Urinary bladder (tissue), 4 donors: ENCODE measurements at places on chromosomes 5 and 9. TPM values are rescaled to one million over a fixed set of nuclear protein-coding genes. Genes with fewer than 3 reads are reported as not detected.

DNA sequence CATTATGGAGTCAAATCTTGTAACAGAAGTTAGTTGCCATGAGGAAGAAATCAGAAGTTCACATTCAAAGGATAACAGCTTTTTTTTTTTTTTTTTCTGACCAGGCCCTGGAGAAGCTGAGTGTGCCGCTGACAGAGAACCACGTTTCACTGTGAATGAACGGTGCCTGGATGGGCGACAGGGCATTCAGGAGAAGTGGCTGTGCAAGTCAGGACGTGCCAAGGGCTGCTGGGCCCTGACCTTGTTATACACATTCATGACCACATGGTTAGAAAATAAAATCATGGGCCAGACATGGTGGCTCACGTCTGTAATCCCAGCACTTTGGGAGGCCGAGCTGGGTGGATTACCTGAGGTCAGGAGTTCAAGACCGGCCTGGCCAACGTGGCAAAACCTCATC is 91.6 kb downstream of the ANKH start:
- no peak for DNase-seq

GRCh38 chr9:78399153-78399552 is 102.2 kb downstream of the PSAT1 start:
- no peak for DNase-seq

DNA sequence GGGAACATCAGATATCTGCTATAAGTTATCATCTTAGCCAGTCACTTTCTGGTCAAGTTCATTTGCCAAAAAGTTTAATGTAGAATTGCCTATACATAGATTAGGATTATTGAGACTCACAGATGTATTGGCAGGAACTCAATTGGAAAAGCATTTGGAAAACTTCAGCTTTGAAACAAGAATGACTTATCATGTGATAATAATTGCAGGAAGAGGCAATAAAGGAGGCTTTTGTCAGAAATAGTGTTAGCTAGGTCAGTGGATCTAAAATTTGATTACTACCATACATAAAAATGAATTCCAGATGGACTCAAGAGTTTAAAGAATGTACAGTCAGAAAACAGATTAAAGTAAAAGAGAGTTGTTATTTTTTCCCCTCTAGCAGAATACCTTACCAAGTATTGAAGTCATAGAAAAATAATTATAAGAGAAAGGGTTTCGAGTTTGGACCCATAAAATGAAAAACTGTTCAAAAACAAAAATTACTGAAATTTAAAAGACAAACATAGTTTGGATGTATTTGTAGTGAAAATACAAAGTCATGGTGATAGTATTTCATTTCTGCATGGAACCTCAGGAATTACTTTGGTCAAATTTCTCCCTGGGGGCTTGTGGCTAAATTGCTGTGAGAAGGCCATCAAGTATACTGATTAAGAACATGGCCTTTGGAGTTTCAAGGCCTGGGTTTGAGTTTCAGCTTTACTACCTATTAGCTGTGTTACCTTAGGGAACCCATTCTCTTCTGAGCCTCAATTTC is 159.9 kb downstream of the TMEM38B start:
- DNase-seq: no peak

- DNase-seq: no peak
Observed at GRCh38 chr9:105757496-105758251, 63.3 kb downstream of the TMEM38B start.

DNA sequence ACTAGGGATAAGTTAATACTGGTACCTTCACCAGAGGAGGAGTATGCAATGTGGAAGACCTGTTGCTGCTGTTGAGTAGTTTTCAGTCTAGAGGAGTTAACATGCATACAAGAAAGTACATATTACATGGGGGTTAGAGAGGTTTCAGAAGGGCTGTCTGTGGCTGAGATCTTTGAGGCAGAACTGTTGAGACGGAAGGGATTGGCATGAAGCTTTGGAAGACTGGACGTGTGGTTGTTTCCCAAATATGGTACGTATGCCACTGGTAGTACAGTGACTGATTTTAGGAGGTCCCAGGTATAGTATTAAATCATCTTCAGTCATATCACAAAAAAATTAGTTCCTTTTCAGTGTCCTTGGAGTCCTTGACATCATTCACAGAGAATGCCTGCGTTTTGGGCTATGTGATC is 17.6 kb downstream of the TNFAIP8 start:
- no peak for DNase-seq

- DNase-seq: no peak
Observed at GRCh38 chr9:87950765-87951488, 23.4 kb downstream of the CDK20 start.

- no peak for DNase-seq
Observed at GRCh38 chr5:74257060-74257527, 383.4 kb downstream of the ENC1 start.

DNA sequence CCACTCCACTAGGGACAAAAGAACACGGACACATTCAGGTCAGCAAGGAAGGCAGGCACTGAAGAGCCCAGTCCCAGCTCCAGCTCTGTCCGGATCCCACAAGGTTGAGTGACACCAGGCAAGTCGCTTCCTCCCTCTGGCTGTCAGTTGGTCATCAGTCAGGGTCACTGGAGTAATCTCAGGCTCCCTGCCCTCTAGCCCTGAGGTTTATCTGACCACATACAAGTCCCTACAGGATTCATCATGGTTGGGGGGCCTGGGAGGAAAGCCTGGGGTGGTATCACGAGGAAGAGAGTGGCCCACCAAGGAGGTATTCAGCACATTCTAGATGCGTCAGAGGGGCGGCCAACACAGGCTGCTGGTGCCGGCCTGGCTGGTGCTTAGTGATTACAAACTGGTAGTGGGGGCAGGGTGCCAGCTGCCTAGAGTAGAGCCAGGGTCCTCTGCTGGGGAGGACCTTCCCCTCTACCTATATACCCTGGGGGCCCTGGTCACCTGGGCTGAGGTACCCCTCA is 81.5 kb downstream of the SHB start:
- no peak for DNase-seq

GRCh38 chr5:97624886-97625285 is 441.8 kb upstream of the RIOK2 start:
- DNase-seq: no peak

DNA sequence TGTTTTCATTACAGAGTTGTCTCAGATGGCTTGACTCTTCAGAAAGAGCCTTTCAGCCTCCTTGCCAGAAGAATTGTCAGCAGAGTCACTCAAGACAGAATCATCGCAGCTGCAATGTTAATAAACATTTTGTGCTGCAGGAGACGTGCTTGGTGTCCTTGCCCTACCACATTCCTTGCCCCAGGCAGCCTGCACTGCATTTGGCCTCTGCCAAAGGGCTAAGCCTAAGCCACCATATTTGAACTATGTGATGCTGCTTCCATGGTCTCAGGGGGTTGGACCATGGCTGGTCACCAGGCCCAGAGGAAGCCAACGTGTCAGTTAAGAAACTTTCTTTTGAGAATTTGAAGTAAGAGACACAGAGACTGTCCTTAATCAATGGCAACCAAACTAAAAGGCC is 145.4 kb downstream of the ACTL7B start:
- DNase-seq: no peak

GRCh38 chr9:129333617-129334104 is 155.6 kb upstream of the IER5L start:
- no peak for DNase-seq

DNA sequence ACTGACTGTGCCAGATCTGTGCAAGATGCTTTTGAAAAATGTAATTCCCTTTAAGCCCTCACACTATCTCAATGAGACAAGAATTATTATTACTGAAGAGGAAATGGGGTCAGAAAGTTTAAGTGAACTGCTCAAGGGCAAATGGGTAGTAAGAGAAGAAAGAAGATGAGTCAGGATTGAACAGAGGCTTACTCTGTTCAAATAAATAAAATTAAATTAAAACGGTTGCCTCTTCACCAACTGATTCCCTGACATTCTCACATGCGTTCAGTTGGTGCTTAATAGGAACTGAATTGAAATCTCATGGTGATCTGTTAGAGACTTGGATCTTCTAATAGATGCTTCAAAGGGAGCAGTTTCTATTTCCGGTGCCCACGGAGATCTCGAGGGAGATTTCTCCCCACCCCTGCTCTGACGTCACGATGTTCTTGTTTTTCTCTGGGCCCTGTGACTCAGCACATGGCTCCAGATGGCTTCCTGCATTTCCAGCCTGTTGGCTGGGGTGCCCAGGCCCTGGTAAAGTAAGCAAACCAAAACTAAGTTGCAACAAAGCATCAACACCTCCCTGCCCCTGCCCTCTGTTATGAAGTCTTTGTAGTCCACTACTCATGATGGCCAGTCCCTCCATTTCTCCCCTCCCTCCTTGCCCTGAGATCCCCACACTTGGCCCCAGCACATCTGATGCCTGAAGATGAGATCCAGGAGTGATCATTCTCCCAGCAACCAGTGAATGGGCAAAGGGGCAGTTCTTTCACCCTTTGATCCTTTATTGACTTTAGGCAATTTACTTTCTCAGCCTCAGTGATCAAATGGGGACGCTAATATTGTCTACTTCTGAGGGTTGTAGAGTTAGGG is 106.1 kb upstream of the CPEB4 start:
- no peak for DNase-seq

DNA sequence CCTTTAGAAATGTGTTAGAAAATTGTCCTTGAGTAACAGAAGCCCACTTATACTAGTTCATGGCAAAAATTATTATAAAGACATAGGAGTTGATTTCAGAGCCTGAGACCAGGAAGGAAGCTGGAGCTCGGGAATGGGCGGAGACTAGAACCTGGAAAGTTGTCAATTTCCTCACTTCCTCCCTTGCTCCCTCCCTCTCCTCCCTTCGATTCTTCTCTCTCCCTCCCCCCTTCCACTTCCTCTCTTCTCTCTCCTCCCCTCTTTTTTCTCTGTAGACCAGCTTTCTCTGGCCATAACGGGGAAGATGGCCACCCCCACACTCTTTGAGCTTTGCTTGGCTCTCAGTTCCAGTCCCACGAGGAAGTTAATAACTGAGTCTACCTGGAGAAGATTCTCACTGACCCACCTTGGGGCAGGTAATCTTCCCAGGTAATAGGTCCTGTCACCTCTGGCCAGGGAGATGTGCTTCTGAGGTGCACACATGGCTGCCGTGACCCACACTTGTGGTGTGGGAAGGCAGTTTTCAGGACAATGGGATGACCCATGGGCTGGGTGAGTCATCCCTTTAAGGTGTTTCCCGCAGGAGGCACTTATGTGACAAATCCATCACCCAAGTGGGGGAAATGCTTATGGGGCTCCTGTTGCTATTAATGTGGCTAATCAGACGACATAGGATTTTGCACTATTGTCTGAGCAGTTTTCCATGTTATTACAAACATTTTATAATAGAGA is 78.7 kb downstream of the HSPA4 start:
- no peak for DNase-seq

GRCh38 chr9:82597241-82598203 is 465.4 kb downstream of the RASEF start:
- no peak for DNase-seq

GRCh38 chr5:72991394-72991793 is 35.6 kb downstream of the FCHO2 start:
- no peak for DNase-seq

- DNase-seq: no peak
Observed at GRCh38 chr5:159230657-159231056, 21.3 kb upstream of the RNF145 start.

DNA sequence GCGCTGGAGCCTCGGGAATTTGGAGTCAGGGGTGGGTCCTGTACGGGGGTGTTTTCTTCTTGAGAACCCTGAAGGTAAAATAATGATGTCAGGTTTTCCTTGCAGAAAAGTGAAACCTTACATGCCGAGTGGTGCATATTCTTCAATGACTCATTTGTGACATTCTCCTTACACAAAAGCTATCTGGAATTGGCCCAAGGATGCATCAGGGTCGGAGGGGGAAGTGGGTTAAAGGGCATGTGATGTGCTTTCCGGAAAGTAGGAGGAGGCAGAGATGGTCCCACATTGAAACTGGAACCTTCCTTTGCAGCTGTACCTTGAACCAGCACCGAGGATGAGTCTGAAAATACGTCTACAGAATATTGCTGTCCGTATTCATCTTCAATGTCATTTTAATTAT is 411.2 kb upstream of the IRX4 start:
- DNase-seq: no peak

DNA sequence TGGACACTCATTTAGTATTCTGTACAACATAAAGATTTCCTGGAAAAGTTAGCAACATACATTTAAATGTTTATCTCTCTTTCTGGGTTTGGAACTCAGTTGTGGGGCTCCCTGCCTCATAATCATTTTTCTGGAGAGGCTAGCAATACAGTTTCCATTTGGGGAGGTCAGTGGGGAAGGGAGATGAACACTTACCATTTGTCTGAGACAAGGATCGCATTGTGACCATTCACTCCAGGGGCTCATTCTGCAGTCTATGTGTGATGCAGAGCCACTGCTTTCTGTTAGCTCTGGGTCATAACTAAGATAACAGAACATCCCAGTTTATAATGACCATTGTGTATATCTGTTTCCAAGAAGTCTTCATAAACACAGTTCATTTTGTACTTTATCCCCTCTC is 22.4 kb downstream of the C9 start:
- DNase-seq: no peak

DNA sequence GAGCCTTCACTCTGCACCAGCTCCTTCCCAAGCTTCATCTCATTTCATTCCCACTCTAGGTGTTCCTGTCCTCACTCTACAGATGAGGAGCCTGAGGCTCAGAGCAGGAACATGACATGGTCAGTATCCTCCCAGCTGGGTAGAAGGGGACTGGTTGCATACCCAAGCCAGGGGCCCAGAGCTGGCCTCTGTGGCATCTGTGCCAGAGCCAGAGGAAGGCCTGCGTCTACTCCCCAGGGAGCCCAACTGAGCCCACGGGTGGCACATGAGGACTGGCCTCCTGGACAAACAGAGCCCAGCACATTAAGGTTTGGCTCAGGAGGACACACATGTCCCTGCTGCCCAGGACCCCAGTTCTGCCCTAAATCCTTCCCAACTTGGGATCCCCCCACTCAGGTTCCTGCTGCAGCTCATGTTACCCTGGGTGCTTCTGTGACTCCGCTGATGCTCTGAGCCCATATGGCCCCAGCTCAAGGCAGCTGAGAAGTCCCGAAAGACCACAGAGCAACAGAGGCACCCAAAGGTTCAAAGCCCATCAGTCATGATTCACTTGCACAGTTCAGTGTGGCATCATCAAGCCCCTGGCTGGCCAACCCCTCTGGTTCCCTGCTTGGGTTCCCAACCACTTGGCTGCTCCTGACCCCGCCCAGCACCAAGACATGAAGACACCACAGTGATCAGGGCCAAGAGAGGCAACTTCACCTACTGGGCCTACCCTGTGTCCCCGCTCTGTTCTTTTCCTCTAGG is 8.5 kb upstream of the NEURL1B start:
- DNase-seq: no peak

Gene WDR38
- total RNA-seq: not detected

Gene PCDHGB3
- total RNA-seq: 7.3 TPM

Gene ADGRD2
- total RNA-seq: not detected

Gene OR1N1
- total RNA-seq: not detected
